Sigmoid colon (tissue), 7 donors: ENCODE measurements at places on chromosomes 4 and X. TPM values are rescaled to one million over a fixed set of nuclear protein-coding genes. Genes with fewer than 3 reads are reported as not detected.

DNA sequence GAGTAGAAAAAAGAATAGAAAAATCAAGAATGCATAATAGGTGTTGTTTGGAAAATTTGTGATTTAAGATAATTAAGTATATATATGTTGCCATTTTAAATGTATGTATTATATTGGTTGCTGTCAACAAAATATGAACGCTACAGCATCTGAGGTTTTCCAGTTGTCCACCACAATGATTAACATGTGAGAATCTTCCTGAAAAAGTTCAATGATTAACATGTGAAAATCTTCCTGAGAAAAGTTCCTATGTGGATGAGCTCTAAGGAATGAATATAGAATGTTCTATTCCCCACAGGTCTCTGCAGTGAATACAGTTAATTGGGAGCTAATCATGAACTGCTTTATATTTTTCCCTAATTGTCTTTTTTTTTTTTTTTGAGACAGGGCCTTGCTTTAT is 214.7 kb downstream of the CBR4 start:
- DNase-seq = no peak

DNA sequence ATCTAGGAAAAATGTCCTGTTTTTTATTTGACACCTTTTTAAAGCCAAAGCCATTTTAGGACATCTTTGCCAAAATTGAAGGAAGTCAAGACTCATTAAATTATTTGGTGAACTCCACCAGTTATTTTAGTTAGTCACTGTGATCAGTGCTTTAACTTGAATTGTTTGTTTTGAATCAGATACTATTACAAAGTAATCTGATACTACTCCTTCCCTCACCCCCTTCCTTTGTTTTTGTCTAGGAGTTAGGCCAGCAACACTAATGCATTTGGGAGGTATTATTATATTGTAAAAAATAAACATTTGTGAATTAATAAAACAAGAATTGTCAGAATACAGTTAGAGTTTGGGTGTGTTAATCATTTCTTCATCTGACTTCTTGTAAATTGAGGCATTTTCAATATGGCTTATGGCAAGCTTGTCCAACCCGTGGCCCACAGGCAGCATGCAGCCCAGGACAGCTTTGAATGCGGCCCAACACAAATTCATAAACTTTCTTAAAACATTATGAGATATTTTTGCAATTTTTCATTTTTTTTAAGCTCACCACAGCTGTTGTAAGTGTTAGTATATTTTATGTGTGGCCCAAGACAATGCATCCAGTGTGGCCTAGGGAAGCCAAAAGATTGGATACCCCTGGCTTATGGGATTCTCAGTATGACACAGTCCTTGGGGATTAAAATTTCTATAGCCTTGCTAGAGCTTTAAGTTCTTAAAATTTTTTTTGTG is 182.2 kb downstream of the BMPR1B start:
- DNase-seq = no peak

The MEPE gene
- not detected for total RNA-seq

- DNase-seq = no peak
These were observed 8.7 kb downstream of the SMARCAD1 start for GRCh38 chr4:94216394-94216793.

DNA sequence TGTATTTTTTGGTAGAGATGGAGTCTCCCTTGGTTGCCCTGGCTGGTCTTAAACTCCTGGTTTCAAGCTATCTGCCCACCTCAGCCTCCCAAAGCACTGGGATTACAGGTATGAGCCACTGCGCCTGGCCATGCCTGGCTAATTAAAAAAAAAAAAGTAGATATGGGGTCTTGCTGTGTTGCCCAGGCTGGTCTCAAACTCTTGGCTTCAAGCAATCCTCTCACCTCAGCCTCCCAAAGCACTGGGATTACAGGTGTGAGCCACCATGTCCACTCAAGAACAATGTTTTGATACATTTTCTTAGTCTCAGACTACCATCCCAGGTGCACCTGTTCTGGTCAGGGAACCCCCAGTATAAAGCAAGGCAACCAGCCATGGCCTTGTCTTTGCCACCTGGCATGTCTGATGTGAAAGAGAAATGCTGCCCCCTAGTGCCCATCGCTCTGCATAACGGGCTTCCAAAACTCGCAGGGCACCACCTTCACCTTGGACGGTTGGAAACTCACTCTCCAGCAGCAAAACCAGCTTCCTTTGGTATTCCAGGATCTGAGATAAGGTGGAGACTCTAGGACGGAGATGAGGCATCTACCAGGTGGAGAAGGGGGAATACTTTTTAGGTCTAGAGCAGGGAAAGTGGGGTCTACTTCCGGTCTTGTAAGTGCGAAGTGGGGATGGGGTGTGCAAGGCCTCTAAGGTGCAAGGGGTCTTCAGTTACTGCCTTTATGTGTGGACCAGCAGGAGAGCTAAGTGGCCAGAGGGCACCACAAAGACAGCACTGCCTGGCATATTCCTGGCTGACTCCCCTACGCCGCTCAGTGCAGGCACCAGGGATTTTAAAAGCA is 47.7 kb upstream of the AFAP1 start:
- DNase-seq = peak; percentile 82

- no peak for DNase-seq
These were observed 25.0 kb upstream of the RAPGEF2 start for GRCh38 chr4:159077702-159078495.

DNA sequence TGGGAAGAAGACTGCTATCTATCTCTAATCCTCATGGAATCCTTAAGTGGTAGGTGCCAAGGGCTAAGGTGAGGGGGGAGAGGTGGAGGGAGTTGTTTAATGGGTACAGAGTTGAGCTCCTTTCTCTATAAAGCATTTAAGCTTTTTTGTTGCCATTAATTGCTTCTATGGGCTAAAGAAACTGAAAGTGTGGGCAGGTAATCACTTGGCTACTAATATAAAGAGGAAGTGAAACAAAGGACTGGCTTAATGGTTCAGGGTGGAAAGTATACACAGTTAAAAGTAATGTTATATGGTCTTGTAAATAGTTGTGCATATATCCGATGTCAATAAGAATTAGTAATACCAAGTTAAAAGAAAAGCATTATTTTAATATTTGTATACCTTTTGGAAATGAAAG is 83.9 kb downstream of the POLA1 start:
- no peak for DNase-seq

GRCh38 chr4:146978641-146979040 is 33.0 kb upstream of the TTC29 start:
- no peak for DNase-seq

The CD40LG gene
- 0.27 TPM for total RNA-seq

- no peak for DNase-seq
These were observed 658.2 kb downstream of the CENPC start for GRCh38 chr4:66887061-66887460.

The TECRL gene
- not detected for total RNA-seq

GRCh38 chr4:749698-750666 is 44.4 kb downstream of the PCGF3 start:
- no peak for DNase-seq

The APELA gene
- total RNA-seq = 0.27 TPM
